ENCODE measurements at places on chromosomes 4 and X.

- no peak for DNase-seq
Measured at GRCh38 chrX:45716750-45717149, 516.1 kb upstream of the DIPK2B start.

GRCh38 chr4:29852537-29852936 is 867.6 kb upstream of the PCDH7 start:
- DNase-seq: no peak

- no peak for DNase-seq
Measured at GRCh38 chrX:19331831-19332230, 11.9 kb upstream of the PDHA1 start.

DNA sequence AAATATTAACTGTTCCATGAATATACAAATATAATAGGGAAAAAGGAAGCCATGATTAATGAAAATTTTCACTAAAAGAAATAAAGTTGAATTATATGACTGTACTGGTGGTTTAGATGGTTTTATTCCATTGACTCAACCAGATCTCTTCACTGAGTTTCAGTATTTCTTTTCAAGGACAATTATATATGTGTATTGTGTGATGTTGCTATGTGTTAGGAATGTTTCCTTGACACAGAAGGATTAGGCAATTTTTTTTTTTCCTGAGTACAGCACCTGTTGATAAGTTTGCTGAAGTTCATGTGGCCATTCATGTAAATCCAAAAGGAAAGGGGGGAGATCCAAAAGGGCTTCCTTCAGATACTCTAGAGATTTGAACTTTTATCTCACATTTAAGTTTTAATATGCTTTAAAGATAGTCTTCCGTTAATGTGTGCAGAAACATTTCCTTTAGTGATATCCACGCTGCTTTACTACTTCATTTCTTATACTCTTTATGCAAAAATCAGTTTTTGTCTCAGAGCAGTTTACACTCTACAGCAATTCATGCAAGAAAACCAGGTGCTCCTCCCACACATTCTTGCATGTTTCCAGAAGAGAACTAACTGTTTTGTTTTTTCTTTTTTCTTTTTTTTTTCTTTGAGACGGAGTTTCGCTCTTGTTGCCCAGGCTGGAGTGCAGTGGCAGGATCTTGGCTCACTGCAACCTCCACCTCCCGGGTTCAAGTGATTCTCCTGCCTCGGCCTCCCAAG is 249.1 kb downstream of the RPA4 start:
- no peak for DNase-seq

- DNase-seq: no peak
Measured at GRCh38 chr4:158625544-158625943, 46.1 kb downstream of the C4orf46 start.

GRCh38 chrX:57752866-57753265 is 72.8 kb upstream of the NLRP2B start:
- DNase-seq: no peak

- DNase-seq: no peak
Measured at GRCh38 chr4:47017081-47017480, 14.3 kb upstream of the GABRB1 start.

GRCh38 chr4:127240764-127241105 is 392.0 kb upstream of the INTU start:
- no peak for DNase-seq

GRCh38 chr4:152677117-152677516 is 2.7 kb downstream of the TMEM154 start:
- DNase-seq: no peak

DNA sequence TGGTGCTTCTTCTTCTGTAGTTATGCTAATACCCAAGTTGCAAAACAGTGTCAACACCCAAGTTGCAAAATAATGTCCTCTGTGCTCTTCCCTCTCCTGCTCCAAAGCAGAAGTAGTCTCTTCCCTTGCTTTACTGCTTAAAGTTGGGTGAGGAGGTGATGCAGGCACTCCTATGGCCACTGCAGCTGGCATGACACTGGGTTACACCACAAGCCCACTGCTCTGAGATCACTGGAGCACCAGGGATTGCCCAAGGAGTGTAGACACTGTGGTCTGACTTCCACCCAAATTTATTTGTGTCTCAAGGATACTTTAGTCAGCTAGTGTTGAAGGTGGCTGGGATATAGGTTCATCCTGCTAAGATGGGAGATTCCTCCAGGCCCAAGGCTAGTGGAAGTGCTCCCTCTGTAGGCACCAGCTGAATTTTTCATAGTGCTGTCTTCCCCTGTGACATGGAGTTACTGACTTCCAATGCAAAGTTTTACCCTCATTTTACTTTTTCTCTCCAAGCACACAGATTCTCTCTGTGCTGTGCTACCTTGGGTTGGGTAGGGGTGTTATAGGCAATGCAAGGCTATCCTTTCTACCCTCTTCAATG is 196.2 kb upstream of the TENT5D start:
- DNase-seq: no peak

DNA sequence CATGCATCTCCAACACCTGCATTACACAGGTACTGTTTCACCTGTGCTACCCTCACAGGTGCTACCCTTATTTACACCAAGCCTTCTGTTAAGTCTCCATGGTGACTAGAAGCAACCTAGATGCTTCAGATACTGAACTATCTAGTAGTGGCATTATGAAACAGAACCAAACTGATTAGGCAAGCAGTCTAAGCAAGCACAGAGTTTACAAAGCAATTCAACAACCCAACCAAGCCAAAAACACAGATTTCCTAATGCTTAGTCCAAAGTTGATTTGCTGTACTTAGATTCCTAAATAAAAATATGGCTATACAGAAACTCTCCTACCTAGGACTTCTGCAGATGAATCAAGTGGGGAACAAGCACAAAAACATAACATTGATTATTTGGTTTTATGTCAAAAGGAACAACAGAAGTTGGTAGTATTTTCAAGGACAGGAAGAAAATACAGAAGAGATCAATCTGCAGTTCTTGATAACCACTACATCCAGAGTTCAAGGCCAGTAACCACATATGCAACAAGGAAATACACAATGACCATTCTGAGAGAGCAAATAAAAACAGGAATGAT is 3.2 kb downstream of the TAPT1 start:
- no peak for DNase-seq

DNA sequence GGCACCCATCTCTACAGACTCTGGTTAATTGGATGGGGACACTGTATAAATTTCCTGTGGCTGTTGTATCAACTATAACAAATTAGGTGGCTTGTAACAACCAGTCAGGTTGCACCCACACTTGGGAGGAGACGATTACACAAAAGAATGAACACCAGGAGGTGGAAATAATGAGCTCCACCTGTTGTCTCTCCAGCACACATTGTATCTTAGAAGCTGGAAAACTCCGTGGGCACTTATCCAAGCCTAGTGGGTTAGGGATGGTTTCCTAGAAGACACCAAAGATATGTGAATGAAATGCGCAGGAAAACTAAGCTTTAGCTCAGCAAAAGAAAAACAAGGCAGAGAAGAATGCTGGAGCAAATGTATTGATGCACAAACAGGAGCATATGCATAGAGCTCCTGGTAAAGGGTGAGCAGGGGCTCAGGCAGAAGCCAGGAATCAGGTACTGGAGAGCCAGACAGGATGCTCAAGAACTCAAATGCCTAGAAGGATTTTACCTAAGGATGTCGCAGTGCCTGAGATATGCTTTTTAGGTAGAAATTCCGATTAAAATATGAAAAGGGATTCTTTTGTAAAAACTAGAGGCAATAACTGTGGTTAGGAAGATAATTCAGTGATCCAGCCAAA is 111.7 kb downstream of the GALNTL6 start:
- DNase-seq: no peak

- no peak for DNase-seq
Measured at GRCh38 chrX:7987160-7988012, 60.2 kb upstream of the PNPLA4 start.

Measured in nephron progenitor cell (in vitro differentiated cells).